Activated T-helper 1 cell treated with anti-CD3 and anti-CD28 coated beads, Interleukin-12 subunit alpha, Interleukin-12 subunit beta, Interleukin-2, Interleukin-4 antibody, amounts not matched to agents 30 ng/mL and 10 ng/mL and 1 ng/mL, durations not matched to agents 14 hours and 24 hours and 36 hours (primary cell): ENCODE measurements at places on chromosomes 16 and 17.

DNA sequence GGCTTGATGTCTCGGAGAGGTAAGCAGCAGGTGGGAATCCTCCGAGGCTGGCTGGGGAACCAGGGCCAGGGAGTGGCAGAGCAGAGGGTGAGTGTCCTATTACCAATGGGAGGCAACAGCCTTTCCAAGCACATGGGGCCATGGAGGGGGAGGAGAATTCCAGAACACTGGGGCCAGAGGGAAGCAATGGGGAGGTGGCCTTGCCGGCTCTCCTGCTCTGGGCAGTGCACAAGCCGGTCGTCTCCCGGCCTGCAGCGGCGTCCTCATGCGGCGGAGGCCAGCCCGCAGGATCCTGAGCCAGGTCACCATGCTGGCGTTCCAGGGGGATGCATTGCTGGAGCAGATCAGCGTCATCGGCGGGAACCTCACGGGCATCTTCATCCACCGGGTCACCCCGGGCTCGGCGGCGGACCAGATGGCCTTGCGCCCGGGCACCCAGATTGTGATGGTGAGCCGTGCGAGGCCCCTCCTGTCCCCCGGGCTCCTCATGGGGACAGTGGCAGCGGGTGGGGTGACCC lies 21.9 kb downstream of the SGSH start:
- DNase-seq = no peak

GRCh38 chr17:45101546-45101882 lies 30.8 kb downstream of the PLCD3 start:
- no peak for DNase-seq

DNA sequence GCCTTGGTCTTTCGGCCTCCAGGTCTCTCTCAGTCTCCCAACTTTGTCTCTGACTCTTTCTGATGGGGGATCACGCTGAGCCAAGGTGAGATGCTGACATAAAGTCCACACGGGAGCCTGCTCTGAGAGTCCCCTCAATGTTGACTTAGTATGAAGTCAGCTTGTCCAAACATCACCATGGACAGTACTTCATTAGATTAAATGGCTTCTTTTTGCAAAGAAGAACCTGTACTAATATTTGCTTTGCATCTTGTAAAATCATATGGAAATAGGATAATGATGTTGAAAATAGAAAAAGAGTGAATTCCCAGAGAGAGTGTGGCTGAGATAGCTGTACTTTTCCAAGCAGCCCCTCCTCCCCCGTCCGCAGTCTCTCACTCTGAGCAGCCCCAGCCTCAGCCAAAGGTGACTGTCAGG lies 56.7 kb upstream of the SIAH1 start:
- no peak for DNase-seq

- no peak for DNase-seq
These were observed 2.2 kb downstream of the IRX3 start for GRCh38 chr16:54284319-54284930.

GRCh38 chr16:55628306-55628968 lies 27.4 kb upstream of the SLC6A2 start:
- no peak for DNase-seq

DNA sequence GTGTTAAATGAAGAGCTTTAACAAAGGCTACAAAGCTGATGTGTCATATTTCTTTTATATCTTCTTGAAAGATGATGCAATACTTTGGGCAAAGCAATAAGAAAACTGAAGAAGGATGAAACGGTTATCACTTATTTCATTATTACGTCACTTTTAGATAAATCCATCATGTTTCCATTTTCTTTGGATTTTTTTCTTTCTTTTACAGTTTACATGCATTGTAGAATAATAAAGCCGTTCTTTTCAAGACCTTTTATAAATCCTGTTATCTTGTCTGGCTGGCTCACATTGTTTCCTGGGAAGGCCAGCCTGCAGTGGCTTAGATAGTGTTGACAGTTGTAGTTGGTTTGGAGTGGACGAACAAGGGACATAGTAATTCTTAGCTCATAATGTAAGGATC lies 28.9 kb downstream of the TANC2 start:
- DNase-seq = no peak

GRCh38 chr17:66578781-66579489 lies 256.0 kb upstream of the CACNG5 start:
- DNase-seq = no peak

GRCh38 chr16:49112754-49113153 lies 168.9 kb downstream of the CBLN1 start:
- no peak for DNase-seq

DNA sequence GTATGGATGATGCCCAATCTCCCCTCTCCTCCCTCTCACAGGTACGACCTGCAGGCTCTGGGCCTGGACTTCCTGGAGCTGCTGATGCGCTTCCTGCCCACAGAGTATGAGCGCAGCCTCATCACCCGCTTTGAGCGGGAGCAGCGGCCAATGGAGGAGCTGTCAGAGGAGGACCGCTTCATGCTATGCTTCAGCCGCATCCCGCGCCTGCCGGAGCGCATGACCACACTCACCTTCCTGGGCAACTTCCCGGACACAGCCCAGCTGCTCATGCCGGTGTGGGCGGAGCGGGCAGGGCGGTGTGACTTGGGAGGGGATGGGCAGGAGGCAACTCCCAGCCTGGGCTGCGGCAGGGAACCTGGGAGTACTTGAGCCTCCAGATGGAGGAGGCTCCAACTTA lies 18.1 kb downstream of the SPATA32 start:
- DNase-seq = no peak

DNA sequence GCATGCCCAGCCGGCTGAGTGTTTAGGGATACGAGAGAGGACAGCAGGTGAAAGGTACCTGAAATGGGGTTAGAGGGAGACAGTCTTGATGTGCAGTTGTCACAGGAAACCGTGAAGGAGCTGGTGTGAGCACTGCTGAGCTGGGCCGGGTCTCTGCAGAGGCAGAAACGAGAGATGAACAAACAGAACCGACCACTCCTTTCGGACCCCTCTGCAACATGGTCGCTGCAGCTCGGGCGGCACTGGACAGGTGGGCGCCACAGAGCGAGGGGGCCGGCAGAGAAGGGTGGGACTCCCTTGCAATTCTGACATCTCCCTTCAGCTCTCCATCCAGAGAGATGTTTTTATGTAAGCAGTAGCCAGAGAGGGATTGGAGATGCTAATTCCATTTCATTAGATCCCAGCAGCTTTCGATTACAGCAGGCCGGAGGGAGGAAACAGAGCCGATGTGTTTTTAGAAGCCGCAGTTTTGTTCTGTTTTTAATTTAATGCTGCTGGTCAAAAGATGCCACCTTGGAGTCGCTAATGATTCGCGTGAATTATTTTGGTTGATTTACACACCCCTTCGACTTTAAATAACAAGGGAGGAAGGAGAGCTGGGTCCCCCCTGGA lies 86.3 kb upstream of the RPL38 start:
- no peak for DNase-seq

GRCh38 chr16:15604460-15605440 lies 38.2 kb downstream of the MARF1 start:
- no peak for DNase-seq

GRCh38 chr17:14803826-14804225 lies 461.3 kb downstream of the PMP22 start:
- no peak for DNase-seq

GRCh38 chr17:29388937-29389336 lies 1.2 kb upstream of the TAOK1 start:
- DNase-seq = no peak

GRCh38 chr17:81163703-81164370 lies 1.5 kb upstream of the PVALEF start:
- DNase-seq = no peak

- DNase-seq = no peak
These were observed 2.9 kb downstream of the PHKB start for GRCh38 chr16:47463771-47464624.

DNA sequence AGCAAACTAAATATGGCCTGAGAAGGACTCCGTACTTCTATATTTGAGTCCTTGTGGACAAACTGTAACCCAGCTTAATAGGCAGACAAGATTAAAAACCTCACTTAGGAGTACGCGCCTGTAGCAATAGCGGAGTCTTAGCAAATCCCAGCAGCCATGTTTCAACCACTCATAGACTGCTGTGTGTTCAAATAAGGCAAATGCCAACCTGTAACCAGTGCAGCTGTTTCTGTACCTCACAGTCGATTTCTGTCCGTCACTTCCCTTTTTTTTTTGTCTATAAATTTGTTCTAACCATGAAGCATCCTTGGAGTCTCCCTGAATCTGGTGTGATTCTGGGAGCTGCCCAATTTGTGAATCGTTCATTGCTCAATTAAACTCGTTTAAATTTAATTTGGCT lies 30.2 kb downstream of the TANC2 start:
- DNase-seq = no peak

DNA sequence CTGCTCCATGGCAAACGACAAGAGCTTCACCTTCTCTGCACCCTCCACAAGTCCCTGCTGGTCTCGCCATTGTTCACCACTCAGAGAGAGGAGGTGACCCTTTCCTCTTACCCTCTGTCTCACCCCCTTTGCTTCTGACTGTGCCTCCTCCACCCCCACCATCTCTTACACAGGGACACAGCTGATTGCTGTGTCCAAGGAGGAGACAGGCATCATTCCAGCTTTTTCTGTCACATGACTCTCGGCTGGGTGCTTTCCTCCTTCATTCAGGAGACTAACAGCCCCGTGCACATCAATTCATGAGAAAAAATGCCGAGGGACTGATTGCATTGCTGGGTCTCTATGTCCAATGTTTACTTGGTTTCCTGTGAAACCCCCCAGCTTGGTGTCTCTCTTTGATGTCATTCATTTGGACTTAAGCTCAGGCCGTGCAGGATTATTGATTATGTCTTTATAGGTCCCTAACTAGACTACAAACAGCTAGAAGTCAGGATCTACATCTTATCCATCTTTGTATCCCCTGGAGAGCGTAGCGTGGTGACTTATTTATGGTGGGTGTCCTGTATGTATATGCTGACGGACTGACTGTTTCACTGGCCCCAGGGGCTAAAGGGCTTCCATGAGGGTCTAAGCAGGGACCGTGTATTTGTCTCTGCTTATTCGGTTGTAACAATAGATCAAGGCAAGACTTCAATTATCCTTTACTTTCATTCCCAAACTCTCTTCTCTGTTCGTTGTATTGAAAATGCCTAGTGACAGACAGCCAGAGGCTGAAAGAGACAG lies 82.2 kb upstream of the CDH13 start:
- no peak for DNase-seq

- no peak for DNase-seq
These were observed 134.6 kb downstream of the CLEC16A start for GRCh38 chr16:11078812-11079459.

DNA sequence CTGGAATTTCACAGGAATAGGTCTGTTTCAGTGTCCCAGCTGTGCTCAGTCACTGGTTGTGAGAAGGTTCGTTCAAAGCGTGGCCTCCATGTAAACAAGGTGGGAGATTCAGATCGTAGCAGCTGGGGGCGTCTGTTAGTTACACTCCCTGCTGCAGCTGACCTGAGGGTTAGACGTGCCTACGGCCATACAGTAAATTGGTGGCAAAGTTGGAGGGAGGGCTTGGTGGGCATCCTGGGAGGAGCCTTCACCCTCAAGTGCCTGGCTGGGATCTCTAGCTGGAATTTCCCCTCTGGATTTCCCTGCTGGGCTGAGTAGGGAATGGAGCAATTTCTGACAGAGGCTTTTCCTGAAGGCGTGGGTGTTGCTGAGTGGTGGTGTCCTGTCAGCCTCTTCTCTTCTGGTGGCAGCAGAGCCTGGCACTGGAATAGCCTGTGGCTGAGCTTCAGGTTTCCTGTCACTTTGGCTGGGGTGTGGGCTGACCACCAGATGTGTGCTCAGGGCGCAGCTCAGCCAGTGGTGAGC lies 6.4 kb downstream of the FCSK start:
- no peak for DNase-seq

DNA sequence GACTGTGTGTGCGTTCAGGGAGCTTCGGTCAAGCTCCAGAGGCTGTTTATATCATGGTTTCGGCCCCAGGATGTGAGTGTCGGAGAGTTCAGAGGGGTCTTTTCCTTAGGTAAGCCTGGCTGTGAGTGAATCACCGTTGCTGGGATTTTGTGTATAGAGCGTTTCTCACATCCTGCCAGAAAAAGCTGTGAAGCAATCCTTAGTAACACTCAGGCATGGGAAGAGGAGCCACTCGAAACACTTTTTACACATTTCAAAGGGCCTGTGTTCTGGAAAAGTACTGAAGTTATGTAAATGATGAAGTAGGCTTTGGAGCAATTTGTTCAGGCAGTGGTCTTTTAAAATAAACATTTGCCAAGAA lies 662 bp downstream of the PGS1 start:
- DNase-seq = no peak

DNA sequence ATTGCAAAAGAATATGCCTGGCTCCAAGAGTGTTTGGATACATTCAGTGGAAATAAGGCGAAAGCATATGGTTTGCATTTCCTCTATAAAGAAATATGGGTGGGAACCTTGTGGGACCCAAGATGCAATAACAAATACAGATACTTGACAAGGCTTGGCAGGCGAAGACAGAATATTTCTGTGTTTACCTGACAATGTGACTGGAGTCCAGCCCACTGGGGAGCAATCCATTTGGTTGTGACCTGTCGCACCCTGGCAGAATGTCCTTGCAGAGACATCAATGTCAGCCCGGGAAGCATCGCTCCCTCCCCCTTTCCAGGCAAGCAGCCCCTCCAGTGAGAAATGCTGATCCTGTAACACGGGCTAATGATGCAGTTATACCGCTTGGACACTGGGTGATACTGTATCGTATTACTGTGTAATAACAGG lies 296.6 kb downstream of the MAF start:
- DNase-seq = no peak

GRCh38 chr16:13331918-13332317 lies 430.5 kb downstream of the SHISA9 start:
- no peak for DNase-seq

GRCh38 chr17:18187821-18188761 lies 4.5 kb downstream of the ALKBH5 start:
- DNase-seq = no peak

DNA sequence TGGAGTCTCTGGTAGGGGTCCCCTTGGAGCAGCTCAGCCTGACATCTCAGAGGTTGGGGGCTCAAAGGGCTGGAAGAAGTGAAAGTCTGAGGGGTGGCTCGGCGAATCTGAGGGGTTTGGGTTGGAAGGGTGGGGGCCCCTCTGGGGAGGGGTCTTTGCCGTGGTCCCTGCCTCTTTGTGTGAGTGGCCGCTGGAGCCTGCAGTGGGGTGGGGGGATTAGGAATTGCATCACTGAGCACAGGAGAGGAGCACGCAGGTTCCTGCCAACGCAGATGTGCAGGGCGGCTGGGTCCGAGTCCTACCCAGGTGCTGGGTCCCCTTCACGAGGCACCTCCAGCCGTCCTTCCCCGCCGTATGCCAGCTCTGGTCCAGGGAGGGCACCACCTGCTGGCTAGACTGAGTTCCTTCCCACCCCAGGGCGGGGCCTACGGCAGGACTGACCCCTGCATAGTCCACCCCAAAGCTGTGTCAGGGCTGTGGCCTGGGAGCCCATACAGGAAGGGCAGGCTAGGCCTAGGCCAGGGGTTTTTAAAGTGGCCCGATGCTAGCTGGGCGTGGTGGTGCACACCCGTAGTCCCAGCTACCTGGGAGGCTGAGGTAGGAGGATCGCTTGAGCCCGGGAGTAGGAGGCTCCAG lies 9.9 kb downstream of the FMNL1 start:
- DNase-seq = no peak

- no peak for DNase-seq
These were observed 3.4 kb upstream of the KCNJ16 start for GRCh38 chr17:70071620-70072019.
